Amygdala (tissue), 56 donors: ENCODE measurements at places on chromosomes 1 and 21.

DNA sequence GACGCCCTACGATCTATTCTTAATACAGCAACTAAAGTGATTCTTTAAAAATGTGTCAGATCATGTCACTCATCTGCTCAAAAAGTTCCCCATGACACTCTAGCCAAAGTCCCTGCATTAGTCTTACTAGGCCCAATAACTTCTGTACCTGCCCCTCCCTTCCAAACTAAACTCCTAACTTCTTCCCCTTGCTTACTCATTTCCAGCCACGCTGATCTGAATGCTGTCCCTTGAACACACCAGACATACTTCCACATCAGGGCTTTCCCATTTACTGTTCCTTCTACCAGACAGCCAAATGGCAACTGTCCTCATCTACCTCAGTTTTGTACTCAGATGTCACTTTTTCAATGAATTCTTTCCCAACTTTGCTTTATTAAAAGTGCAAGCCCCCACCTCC lies 1.2 kb downstream of the PPT1 start:
- no peak for DNase-seq

DNA sequence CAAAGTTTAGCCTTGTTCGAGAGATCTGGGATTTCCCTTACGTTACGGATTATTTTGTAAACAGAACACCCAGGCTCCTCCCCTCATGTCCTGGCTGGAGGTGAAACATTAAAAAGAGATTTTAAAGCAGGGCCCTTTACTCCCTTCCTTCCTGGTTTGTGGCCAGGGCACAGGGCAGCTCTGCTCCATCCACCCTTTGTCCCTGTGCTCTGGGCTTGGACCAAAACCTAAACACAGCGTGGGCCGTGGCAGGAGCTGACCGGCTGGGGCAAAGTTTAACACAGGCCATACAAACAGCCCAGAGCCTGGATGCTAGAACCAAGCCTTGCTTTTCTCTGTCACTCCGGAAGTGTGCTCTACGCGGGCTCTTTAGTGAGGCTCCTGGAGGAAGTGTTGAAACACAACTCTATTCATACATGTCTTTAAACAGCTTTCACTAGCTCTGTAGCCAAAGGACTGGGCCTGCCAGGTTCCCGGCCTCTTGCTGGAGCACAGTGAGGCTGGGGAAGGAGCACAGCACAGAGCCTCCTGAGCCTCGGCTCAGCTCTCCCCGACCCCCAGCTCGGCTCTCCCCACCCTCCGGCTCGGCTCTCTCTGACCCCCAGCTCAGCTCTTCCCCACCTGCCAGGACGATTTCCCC lies 84.7 kb downstream of the PDE9A start:
- no peak for DNase-seq

- no peak for DNase-seq
These were observed 29.1 kb downstream of the CHML start for GRCh38 chr1:241611063-241611462.

GRCh38 chr1:39105061-39105840 lies 79.1 kb downstream of the NDUFS5 start:
- peak; percentile 40 for DNase-seq

DNA sequence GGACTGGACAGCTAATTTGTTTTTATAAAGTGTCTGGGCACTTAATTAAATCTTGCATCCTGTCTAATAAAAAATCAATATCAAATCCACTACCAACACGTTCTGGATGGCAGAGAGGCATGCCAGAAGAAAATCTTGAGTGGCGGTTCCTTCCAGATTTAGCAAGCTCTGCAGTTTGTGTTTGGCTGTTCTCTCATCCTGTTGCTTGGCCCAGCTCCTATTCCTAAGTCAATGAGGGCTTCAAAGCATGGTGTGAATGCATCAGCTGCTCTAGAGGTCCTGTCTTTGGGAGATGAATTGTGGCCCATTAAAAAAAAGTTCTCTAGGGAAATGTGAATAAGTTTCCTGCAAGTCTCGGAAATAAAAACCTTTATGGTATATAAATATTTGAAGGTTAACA lies 90.3 kb downstream of the DISC1 start:
- DNase-seq: no peak

- DNase-seq: no peak
These were observed 14.5 kb downstream of the WNT4 start for GRCh38 chr1:22128392-22128791.

DNA sequence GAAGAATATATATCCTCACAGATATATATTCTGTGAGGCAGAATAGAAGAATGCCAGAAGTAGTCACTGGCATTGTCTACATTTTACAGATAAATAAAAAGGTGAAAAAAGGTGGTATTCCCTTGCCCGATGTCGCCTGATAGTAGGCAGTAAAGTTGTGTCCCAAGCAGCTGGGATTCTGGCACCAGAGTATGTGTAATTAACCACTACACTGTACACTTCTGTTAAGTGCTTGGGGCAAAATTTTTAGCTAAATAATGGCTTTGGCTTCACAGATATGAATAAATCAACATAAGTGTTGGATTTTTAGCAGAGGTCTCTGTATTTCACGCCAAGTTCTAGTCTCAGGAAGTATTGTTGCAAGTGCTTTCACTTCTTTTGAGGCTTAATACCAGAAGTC lies 13.3 kb upstream of the CASQ2 start:
- DNase-seq: no peak

DNA sequence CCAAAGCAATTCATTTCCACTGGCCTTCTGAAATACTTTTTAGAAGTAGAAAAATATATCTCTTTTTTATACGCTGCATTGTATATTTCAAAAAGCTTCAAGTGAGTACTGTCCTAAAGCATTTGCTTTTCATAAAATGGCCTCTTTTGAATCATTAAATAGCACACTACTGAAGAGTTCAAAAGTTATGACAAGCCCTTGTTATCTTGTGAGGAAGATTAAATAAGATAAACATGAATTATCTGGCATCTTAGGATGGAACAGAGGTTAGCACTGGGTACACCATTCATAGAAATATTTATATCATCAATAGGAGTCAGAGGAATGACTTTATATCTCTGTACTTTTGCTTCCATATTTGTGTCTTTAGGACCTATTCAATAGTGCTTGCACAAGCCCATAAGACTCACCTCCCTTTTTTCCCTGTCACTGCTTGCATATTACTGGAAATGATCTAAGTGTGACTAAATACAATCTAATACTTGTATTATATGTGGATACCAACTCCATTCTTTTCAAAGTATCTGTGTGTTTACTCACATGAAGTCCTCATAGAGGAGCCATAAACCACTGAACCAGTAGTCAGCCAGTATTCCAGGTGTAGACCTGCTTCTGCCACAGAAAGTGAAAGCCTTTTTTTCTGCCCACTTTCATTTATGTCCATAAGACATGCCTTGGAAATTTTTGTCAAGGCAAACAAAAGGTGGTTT lies 274.2 kb upstream of the C1orf105 start:
- DNase-seq: no peak

- DNase-seq: no peak
These were observed 39.8 kb downstream of the COL6A1 start for GRCh38 chr21:46021398-46021797.

DNA sequence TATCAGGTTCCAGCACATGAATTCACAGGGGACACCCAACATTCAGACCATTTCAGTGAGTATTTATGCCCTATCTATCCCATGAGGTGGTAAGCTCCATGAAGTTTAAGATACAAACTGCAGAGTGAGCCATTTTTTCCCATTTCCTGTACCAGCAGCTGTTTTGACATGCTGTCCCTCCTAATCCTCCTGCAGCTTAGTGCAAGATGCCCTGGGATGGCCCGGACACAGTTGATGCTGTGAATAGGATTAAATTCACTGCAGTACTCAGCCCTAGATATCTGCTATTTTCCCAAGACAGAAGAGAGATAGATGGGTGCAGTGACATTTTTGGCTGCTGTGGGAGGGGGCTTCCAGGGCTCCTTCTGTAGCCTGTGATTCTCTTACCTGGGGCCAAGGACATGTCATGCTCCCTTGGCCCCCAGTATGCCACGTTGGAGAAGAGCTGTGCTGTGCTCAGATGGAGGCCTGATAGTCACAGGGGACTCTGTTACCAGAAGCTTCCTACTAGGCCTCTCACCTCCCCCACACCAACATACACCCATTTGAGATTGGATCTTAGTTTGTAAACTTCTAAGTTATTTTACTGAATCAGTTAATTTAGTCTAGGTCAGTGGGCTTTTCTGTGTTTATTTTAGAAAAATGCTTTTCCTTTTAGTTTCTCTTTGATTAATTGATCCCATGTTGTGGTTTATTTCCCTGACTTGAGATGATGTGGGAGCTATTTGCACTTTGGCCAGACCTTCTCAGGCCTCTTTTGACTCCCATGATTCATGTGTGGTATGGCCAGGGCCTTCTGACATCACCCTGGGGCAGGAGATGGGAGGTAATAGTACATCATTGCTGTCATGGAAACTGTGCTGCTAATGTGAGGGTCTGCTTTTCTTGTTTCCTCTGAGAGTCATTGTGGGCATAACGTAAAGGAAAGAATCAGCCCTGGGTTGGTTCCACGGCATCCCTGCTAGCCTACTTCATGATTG lies 92.6 kb downstream of the ST3GAL3 start:
- DNase-seq: no peak

DNA sequence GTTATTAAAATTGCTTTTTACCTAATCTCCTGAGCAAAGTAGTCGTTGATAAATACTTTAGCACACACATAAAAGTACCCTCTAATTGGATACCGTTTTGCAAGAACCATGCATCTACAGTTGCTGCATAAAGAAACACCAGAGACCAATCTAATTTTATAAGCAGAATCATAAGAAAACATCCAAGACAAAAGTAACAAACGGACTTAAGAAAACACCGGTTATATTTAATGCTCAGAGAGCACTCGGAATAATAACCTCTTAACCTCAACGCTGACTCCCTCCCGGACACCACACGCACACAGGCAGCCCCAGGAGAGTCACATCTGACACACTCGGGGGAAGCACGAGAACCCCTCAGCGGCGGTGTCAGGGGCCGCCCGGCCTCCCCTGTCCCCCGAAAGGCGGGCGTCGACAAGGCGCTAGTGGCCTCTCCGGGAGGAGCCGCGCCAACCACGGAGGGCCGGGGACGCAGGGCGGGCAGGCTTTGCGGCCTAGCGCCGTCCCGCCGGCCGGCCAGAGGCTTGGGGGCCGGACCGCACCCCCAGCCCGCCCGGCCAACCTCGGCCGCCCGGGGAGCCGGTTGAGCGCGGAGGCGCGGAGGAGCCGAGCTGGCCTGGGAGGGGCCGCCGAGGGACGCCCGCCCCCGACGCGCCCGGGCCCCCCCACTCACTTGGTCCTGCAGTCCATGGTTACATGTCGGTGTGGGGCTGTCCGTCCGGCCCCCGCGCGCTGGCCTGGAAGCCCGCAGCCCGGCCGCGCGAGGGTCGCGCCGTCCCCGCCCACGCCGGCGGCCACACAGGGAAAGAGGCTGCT lies 606 bp downstream of the DENND1B start:
- no peak for DNase-seq

GRCh38 chr1:165698761-165699052 lies 345 bp upstream of the ALDH9A1 start:
- no peak for DNase-seq
